ENCODE measurements at places on chromosomes 3 and 15. TPM values are rescaled to one million over a fixed set of nuclear protein-coding genes. Genes with fewer than 3 reads are reported as not detected.

GRCh38 chr15:47568030-47568429 is 149.3 kb upstream of the SEMA6D start:
- no peaks in the 10 kb centered on the region for H3K4me1 ChIP-seq
- H3K27ac ChIP-seq, result no peak overlapping the region
- no peaks in the 10 kb centered on the region for H3K36me3 ChIP-seq
- no peak overlapping the region for H3K4me3 ChIP-seq
- DNase-seq, result no peak
- no peaks in the 10 kb centered on the region for H3K27me3 ChIP-seq

- H3K27ac ChIP-seq, result no peak overlapping the region
- no peak for DNase-seq
- no peaks in the 10 kb centered on the region for H3K36me3 ChIP-seq
- H3K4me3 ChIP-seq, result no peak overlapping the region
- no peaks in the 10 kb centered on the region for H3K4me1 ChIP-seq
Measured at GRCh38 chr3:96959474-96959873, 145.1 kb downstream of the EPHA6 start.

- no peaks in the 10 kb centered on the region for H3K4me1 ChIP-seq
- H3K4me3 ChIP-seq, result no peak overlapping the region
- no peak overlapping the region for H3K27ac ChIP-seq
Measured at GRCh38 chr3:40718209-40718608, 193.4 kb downstream of the ZNF621 start.

DNA sequence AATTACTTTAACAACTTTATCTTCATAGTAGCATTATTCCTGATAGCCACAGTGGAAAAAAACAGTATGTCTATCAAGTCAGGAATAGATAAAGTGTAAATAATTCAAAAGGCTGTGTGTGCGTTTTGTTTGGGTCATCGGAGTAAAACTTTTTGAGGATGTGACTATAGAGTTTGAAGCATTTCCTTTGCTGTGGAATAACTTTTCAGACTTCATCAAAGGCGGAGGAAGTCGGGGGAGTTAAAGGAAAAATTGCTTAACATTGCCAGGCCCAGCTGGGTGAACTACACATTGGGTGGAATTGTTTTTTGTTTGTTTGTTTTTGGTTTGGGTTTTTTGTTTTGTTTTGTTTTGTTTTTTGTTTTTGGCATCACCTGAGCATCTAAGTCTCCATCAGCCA is 70.4 kb upstream of the CRTC3 start:
- H3K27me3 ChIP-seq, result no peaks in the 10 kb centered on the region
- peaks cover 8% of the 10 kb centered on the region for H3K36me3 ChIP-seq
- H3K4me3 ChIP-seq, result no peak overlapping the region
- no peak overlapping the region for H3K27ac ChIP-seq
- no peaks in the 10 kb centered on the region for H3K4me1 ChIP-seq
- no peak for DNase-seq

DNA sequence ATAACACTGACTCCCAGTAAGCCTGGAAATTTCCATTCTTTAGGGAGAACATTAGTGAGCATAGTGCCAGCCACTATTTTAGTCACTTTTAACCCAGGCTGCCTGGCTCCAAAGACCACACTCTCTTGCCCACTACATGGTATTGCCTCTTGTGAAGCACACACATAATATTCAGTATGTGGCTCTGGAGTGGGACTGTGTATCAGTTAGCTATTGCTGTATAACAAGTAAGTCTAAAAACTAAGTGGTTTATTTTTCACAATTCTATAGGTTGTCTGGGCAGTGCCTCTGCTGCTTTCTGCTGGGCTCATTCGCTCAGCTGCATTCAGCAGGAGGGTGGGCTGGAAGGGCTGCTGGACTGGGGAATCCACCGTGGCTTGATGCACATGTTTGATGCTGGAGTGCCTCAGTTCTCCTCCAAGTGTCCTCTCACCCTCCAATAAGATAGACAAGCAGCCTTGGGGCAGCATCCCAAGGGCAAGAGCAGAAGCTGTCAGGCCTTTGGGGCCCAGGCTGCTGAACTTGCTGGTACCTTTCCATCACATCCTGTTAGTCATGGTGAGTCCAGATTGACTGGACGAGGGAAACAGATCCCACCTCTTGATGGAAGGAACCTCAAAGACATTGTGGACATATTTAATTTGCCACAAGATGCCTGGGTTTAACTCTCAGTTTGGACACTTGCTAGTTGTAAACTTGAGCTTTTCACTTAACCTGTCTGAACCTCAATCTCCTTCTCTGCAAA is 66.6 kb upstream of the TLE3 start:
- no peaks in the 10 kb centered on the region for H3K4me1 ChIP-seq
- no peak for DNase-seq
- no peak overlapping the region for H3K4me3 ChIP-seq
- H3K27me3 ChIP-seq, result no peaks in the 10 kb centered on the region

DNA sequence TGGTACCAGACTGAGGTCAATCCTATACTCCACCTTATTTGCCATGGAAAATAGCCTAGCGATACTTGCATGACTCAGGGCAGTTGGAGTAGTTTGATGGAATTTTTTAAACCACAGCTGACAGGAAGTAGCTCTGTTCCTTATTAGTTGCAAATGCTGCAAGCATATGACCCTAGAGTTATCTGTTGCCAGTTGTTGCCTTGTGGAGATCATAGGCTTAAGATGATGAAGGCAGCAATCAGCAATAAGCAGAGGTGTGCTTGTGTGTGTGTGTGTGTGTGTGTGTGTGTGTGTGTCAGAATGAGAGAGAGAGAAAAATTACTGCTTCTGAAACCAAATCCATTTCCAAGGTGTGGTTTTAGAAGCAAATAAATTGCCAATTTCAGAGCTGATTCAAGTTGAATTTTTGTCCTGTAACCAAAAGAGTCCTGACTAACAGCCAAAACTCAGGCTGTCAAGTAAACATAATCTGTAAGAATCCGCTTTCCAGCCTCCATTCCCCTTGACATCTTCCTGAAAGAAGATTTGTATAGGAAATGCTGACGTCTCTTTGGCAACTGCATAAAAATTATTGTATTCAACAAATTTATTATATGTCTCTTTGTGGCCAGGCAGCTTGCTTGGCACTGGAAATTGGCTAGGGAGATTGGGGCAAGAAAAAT is 141.2 kb downstream of the SERPINI1 start:
- DNase-seq, result no peak
- H3K27me3 ChIP-seq, result no peaks in the 10 kb centered on the region
- H3K4me3 ChIP-seq, result no peak overlapping the region

- no peak for DNase-seq
- no peaks in the 10 kb centered on the region for H3K36me3 ChIP-seq
- no peak overlapping the region for H3K27ac ChIP-seq
- H3K4me1 ChIP-seq, result no peaks in the 10 kb centered on the region
- H3K27me3 ChIP-seq, result no peaks in the 10 kb centered on the region
- no peak overlapping the region for H3K4me3 ChIP-seq
Measured at GRCh38 chr3:104614564-104614963, 752.1 kb upstream of the ALCAM start.

- H3K27ac ChIP-seq, result no peak overlapping the region
- no peaks in the 10 kb centered on the region for H3K36me3 ChIP-seq
- H3K4me1 ChIP-seq, result no peaks in the 10 kb centered on the region
Measured at GRCh38 chr3:12750658-12751071, 8.4 kb downstream of the TMEM40 start.

- H3K36me3 ChIP-seq, result no peaks in the 10 kb centered on the region
- no peak for DNase-seq
- H3K4me3 ChIP-seq, result no peak overlapping the region
- no peaks in the 10 kb centered on the region for H3K4me1 ChIP-seq
- no peaks in the 10 kb centered on the region for H3K27me3 ChIP-seq
- H3K27ac ChIP-seq, result peak overlapping the region; percentile 1
Measured at GRCh38 chr3:58383904-58384303, 49.7 kb downstream of the PDHB start.

DNA sequence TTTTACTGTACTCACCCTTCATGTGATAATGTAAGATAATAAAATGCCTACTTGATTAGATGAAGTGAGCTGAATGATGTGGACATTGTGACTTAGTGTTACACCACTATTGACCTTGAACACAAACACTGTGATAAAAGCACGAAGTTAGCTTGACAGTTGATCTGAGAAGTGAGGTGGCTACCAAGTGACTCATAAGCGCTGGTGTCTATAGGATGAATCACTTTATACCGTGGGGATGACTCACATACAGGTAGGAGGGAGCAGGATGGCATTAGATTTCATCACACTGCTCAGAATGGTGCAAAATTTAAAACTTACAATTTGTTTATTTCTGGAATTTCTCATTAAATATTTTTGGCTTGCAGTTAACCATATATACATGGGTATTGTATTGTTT is 174.7 kb upstream of the CNTN3 start:
- H3K4me1 ChIP-seq, result no peaks in the 10 kb centered on the region
- no peak overlapping the region for H3K4me3 ChIP-seq
- H3K27ac ChIP-seq, result no peak overlapping the region
- no peak for DNase-seq
- H3K27me3 ChIP-seq, result no peaks in the 10 kb centered on the region
- no peaks in the 10 kb centered on the region for H3K36me3 ChIP-seq

DNA sequence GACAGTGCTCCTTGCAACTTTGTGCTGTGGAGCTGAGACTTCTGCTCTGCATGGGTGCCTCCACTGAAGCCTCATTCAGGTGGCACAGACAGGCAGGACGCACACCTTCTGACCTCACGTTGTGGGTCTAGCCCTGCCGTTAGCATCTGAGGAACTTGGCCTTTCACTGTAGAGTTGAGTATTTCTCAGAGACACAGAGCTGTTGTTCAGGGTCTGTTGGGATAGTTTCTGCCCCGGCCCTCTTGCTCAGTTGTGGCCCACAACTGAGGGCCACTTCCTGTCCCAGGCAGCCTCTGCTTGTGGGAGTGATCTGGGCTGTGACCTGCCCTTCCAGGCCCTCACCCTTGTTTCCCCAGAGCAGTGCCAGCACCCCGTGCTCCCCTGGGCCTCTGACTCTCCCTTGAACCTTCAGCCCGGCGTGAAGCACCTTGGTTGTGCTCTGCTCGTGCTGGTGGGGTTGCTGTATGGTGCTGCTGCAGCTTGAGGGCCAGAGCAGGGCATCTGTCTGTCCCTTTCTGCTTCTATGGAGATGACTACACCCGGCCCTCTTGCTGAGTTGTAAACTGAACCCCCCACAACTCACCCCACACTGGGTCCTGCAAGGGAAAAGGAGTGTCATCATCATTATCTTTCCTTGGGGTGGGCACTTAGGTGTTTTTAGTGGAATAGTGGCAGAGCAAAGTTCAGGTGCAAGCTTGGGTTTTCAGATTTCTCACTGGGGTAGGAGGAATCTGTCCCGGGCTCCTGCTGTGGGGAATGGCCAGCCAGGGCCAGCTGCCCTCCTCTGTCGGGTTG is 11.7 kb downstream of the BAHD1 start:
- H3K27me3 ChIP-seq, result no peaks in the 10 kb centered on the region
- DNase-seq, result no peak
- no peak overlapping the region for H3K27ac ChIP-seq
- no peaks in the 10 kb centered on the region for H3K36me3 ChIP-seq
- H3K4me1 ChIP-seq, result peaks cover 20% of the 10 kb centered on the region
- no peak overlapping the region for H3K4me3 ChIP-seq

DNA sequence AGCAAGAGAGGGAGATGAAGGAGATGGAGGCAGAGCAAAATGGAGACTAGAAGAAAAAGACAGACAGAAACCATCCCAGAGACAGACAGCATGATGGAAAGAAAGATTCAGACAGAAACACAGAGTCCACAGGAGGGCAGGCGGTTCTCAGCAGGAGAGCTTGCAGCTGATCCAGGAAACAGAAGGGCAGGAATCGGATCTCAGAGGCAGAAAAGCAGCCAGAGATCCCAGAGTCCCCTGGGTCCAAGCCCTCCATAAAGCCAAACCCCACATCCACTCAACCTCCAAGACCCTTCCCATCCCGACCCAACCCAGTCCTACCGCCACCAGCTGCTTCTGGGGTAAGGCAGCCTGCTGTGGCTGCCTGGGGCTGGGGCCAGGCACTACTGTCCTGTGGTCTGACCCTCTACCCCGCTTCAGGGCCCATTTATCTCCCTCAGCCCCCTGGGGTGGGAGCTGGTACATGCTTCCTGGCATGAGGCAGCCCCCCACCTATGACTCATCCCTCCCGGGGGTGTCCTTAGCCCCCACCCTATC is at the start of gene UCN2:
Gene UCN2 (minus strand): TSS at position 400 of the 537 bp plus-strand sequence. CDS start 657 bp downstream, outside the sequence.
- no peak within 1 kb of the TSS for H3K27ac ChIP-seq
- no peak for DNase-seq
- no peaks in the 10 kb centered on the region for H3K36me3 ChIP-seq
- no peaks in the 10 kb centered on the region for H3K27me3 ChIP-seq
- H3K4me1 ChIP-seq, result peaks cover 4% of the 10 kb centered on the region
- no peak within 1 kb of the TSS for H3K4me3 ChIP-seq

GRCh38 chr15:93324186-93324975 is 235.4 kb upstream of the RGMA start:
- no peaks in the 10 kb centered on the region for H3K4me1 ChIP-seq
- no peaks in the 10 kb centered on the region for H3K36me3 ChIP-seq
- no peaks in the 10 kb centered on the region for H3K27me3 ChIP-seq
- DNase-seq, result no peak

DNA sequence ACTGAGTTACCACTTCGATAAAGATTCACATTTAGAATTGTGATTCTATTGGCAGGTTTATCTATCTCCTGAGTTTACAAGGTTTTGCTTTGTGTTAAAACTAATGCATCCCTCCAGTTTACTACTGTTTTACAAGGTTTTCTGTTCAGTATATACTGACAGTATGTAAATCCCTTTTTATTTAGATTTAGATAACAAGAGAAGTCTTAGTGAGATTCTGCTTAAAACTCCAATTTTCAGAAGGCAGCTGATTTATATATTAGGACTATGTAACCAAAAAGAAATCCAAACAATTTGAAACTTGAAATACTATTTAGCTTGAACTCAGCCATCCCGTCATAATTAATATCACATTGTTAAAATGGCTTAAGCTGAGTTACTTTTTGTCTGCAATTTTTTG is 619.2 kb downstream of the NAALADL2 start:
- H3K4me1 ChIP-seq, result no peaks in the 10 kb centered on the region
- no peak for DNase-seq
- H3K27me3 ChIP-seq, result no peaks in the 10 kb centered on the region

DNA sequence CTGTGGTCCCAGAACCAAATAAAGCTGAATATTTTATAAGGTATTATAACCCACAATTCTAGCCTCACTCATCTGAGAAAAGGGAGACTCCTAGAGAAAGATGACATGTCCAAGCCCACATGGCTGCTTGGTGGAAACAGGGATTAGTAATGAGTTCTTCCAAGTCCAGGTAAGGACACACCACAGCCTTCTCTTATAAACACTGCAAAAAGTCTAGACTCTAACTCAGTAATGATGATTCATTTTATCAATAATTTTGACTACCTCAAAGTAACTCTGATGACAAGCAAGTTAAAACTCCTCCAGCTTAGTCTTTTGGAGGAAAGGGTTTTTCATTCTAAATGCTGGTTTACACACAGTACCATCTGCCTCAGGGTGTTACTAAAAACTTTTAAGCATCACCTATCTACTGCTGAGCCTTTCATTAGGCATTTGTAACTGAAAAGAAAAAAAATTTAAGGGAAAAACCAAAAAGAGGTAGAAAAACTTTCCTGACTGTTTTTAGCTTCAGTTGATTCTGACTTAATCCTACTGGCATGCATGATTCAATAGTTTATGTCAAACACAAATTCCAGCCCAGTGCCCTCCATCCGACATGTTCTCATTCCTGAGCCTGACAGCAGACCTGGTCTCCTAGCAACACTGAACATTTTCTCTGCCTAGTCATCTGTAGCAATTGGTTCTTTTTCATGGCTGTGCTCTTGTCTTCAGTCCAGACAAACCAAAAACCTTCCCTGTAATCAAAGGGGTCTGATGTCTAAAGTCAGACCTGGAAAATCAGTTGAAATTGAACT is 43.9 kb downstream of the P3H2 start:
- no peaks in the 10 kb centered on the region for H3K4me1 ChIP-seq
- no peaks in the 10 kb centered on the region for H3K36me3 ChIP-seq
- H3K4me3 ChIP-seq, result no peak overlapping the region

Gene ANKRD63
- total RNA-seq, result not detected

Gene PPP1R14D
- 166 TPM for total RNA-seq

Gene GRAMD2A
- 3.3 TPM for total RNA-seq

Gene LMOD3
- total RNA-seq, result 0.11 TPM

Gene MEX3B
- total RNA-seq, result 1.1 TPM

Data from colonic mucosa (tissue), 4 donors.